ENCODE measurements at places on chromosomes 7 and 10.
A peak's percentile ranks its signal among the peaks of the same experiment; 100 is the strongest.

DNA sequence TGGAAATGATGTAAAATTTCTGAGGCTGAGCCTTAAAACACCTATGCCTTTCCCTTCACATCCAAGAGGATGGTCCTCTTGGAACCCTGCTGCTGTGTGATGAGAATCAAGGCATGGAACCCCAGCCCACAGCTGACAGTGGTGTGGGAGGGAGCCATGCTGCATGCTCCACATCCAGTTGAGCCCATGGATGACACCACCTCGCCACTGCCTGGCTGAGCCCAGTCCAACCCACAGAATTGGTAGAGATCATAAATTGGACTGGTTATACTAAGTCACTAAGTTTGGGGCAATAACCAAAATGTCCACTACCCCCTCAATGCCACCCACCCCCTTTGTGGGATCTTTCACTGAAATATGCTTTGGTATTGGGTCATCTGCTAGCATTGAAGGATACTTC lies 45.9 kb upstream of the C10orf90 start:
- no peaks in the 10 kb centered on the region for H3K4me1 ChIP-seq
- H3K4me3 ChIP-seq = no peak overlapping the region
- H3K36me3 ChIP-seq = no peaks in the 10 kb centered on the region
- no peaks in the 10 kb centered on the region for H3K27me3 ChIP-seq
- no peak for DNase-seq

DNA sequence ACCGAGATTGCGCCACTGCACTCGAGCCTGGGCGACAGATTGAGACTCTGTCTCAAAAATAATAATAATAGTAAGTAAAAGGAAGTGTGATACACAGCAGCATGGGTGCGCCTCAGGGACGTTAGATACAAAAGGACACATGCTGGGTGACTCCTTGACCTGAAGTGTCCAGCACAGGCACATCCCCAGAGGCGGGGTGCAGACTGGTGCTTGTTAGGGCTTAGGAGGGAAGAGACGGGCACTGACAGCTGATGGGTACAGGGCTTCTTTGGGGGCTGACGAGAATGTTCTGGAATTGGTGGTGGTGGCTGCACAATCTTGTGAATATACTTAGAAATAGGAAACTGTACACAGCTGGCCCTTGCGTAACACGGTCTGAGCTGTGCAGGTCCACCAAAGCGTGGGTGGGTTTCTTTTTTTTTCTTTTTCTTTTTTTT lies 61.8 kb upstream of the DNAJB6 start:
- H3K27me3 ChIP-seq = no peaks in the 10 kb centered on the region
- H3K4me1 ChIP-seq = peaks cover 50% of the 10 kb centered on the region
- H3K4me3 ChIP-seq = no peak overlapping the region
- no peak overlapping the region for H3K27ac ChIP-seq
- DNase-seq = no peak

DNA sequence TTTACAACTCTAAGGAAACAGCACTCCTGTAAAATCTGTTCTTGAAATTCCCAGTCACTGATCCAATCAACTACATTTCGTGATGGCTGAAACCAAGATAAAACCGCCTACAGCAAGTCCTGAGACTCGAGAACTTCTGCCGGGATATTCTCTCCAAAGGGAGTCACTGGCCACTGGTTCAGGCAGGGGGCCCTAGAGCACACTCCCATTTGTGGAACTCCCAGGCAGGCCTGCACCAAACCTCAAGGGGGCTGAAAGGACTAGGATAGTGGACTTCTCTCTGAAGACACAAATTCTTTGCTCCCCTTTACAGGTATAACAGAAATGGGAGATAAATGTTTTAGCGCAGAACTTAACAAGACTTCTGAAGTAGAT lies 16.3 kb downstream of the CYTH3 start:
- no peaks in the 10 kb centered on the region for H3K36me3 ChIP-seq
- H3K4me3 ChIP-seq = peak overlapping the region; percentile 1
- peak overlapping the region; percentile 44 for H3K27ac ChIP-seq

DNA sequence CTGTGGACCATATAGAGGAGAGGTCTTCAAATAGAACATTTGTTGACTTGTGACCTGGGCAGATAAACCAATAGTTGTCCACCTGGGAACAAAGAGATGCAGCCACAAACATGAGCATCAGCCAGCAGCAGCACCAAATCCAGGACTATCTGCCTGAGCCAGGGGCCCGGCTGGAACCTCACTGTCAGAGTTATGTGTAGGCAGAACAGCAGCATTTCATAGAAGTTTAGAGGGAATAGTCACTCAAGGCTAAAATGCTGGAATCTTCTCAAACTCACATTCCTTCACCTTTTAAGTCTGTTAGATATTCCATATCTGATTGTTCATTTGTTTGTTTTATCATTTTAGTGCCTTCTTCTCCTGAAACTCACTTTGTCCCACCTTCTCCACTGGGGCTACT lies 72.2 kb upstream of the IL6 start:
- no peak for DNase-seq
- H3K4me3 ChIP-seq = no peak overlapping the region
- H3K27ac ChIP-seq = no peak overlapping the region
- no peaks in the 10 kb centered on the region for H3K27me3 ChIP-seq

DNA sequence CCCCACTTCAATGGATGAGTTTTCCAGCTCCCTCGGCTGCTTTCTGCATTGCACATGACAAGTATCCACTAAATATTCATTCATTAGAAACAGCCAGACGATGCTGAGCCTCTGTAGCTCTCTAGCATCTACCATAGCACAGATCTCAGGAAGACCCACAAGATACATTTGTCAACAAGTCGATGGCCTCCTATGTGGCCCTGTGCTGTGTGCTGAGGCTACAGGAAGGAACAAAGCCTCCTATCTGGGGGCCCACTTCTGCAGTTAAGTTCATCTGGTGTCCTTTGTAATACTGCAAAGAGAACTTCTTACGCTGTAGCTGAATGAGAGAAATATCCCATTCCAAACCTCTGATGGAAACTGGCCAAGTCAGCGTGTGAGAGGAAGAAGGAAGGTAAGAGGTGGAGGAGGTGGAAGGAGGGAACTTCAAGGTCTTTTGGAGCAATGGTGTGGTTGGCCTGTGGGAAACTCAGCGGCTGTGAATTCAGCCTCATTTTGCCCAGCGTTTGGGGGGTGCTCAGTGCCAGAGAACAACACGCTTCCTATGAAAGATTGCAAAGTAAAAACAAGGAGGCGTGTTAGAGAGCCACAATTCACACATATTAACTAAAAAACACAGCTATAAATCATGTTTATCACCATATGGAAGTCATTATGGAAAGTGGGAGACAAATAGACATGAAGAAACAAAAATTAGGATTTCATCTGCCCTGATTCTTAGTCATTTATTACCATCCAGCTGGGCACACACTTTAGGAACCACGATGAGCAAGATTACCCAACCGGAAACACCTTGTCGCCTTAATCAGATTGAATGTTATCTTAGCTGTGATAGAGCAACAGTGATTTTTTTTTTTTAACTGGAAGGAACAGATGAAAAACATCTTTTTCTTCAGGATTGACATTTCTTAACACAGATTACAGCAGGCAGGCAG lies 62.2 kb upstream of the USP6NL start:
- H3K27ac ChIP-seq = no peak overlapping the region
- DNase-seq = no peak
- H3K27me3 ChIP-seq = no peaks in the 10 kb centered on the region
- H3K4me3 ChIP-seq = no peak overlapping the region

DNA sequence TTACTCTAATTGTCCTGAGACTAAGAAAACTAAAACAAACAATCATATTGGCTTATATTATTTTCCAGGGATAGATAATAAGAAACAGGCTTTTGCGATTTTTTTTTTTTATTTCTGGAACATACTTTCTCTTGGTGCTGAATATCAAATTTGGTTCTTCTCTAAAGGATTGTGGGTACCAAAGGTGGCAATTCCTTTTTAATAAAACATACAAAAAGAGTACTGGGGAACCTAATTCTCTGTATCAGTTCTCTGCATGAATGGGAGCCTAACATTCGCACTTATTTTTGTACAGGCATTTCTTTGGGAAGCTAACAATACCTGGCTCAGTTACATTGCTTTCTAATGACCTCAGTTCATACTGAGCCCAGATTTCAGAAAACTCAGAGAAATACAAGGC lies 32.8 kb downstream of the LRRC18 start:
- H3K4me3 ChIP-seq = no peak overlapping the region
- no peaks in the 10 kb centered on the region for H3K27me3 ChIP-seq
- H3K27ac ChIP-seq = no peak overlapping the region
- H3K4me1 ChIP-seq = peaks cover 11% of the 10 kb centered on the region
- H3K36me3 ChIP-seq = no peaks in the 10 kb centered on the region
- DNase-seq = no peak

Measured in thoracic aorta (tissue), 2 donors.